Uterus (tissue), 4 donors: ENCODE measurements at places on chromosomes 4 and X. TPM values are rescaled to one million over a fixed set of nuclear protein-coding genes. Genes with fewer than 3 reads are reported as not detected.

The NPY5R gene
- total RNA-seq = 0.40 TPM

The FGG gene
- total RNA-seq = not detected

GRCh38 chrX:129593137-129593536 lies 53.1 kb downstream of the OCRL start:
- no peak for DNase-seq

DNA sequence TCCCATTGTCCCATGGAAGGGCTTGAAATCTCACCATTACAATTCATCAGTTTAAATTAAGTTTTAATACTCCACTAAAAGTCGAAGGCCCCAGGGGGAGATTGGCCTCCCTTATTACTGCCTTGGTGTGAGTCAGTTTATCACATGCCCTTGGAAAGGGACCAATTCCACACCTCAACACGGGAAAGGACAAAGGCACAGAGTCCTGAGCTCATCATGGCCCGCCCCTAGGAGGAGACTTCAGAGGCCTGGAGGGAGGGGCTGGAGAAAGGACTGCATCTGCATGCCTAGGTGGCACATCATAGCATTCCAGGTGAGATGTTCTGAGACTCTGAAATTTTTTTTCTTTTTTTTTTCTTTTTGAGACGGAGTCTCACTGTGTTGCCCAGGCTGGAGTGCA lies 2.8 kb upstream of the SEL1L3 start:
- DNase-seq = no peak

DNA sequence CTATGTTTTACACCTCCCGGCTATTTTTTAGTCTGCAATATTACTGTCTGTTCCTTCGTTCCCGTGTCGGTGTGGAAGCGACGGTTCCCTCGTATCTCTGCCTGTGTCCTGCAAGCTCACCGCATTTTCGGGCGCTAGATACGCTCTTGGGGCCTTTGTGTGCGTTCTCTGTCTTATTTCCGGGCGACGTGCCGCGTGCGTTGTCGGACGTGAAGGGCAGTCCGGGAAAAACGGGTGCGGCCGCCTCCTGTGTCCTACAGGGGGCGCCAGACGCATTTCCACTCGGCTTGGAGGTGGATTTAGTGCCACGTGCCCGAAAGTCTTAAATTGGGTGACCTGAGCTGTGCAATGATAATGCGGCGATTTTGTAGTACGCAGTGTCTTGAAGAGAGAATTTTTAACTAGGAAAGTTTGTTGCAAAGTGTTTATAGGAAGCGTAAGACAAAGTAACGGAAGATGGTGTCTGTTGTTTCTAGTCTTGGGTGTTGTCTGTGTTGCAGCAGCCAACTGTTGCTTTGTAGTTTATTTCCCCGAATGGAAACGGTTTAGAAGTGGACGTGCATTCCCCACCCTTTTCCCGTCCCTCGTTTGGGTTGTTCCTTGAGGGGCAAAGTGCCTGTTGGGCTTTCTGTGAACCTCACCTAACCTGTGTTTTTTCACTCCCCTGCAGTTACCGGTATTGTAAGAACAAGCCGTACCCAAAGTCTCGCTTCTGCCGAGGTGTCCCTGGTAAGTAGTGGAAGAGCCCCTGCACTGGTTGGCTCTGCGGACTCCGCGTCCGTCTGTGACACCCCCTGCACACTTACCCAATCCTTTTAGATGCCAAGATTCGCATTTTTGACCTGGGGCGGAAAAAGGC lies 720 bp downstream of the RPL10 start:
- DNase-seq = peak; percentile 86

- peak; percentile 26 for DNase-seq
Measured at GRCh38 chrX:40471965-40472648, 108.7 kb upstream of the ATP6AP2 start.

GRCh38 chr4:75101906-75102786 lies 169.2 kb downstream of the PARM1 start:
- no peak for DNase-seq

The TENM3 gene
- total RNA-seq = 34.0 TPM

DNA sequence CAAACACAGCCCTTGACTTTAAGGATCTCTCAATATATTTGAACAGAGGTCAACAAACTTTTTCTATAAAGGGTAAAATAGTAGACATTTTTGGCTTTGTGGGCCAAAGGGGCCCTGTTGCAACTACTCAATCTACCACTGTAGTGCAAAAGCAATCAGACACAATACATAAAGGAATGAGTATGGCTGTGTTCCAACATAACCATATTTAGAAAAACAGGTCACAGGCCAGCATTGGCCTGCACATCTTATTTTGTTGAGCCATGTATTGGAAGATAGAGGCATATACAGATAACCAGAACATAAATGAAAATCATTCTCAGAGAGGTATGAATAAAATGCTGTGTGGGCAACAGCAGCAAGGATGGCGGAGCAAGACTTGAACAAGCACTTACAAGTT lies 49.8 kb downstream of the MID1 start:
- no peak for DNase-seq

- no peak for DNase-seq
Measured at GRCh38 chr4:53309321-53310040, 56.4 kb downstream of the SCFD2 start.

- no peak for DNase-seq
Measured at GRCh38 chrX:86806786-86807185, 658.5 kb downstream of the DACH2 start.

The GABRA4 gene
- total RNA-seq = not detected

The EVC gene
- 48.3 TPM for total RNA-seq

DNA sequence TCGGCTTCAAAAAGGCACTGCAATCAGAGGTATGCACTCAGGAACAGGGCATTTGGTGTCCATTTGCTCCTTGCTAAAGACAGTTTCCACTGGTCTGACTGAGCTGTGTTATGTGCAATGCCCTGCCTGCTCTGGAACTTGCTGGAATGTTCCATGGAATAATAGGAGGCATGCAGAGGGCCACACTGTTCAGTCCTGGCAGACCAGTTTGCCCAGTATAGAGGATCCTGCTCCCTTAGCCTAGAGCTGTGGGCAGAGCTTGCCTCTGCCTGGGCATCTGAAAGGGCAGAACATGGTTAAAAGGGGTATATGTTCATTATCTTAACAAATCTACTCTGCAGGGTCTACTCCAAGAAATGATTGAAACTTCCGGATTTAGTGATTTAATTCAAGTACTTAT lies 27.8 kb upstream of the CD99L2 start:
- no peak for DNase-seq

DNA sequence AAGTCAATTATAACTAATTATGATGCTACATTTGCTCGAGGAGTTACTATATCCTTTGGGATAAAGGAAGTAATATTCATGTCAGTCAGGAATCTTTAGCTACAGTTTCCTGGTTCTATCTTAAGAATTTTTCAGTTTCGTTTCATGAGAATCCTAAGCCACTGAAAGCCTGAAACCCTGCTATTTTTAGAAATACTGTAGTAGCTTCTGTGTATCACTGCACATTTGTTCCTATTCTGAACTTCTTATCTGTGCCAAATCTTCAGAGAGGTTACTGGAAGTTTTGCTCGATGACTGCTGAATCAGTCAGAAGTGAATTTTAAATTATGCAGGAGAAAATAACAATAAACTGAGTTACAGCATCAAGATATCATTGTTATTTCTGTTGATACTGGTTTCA lies 249.2 kb downstream of the TENM3 start:
- no peak for DNase-seq

The SH3RF1 gene
- 14.6 TPM for total RNA-seq

GRCh38 chrX:119093991-119094735 lies 21.4 kb downstream of the CT47C1 start:
- no peak for DNase-seq

The PRRG1 gene
- total RNA-seq = 5.6 TPM

DNA sequence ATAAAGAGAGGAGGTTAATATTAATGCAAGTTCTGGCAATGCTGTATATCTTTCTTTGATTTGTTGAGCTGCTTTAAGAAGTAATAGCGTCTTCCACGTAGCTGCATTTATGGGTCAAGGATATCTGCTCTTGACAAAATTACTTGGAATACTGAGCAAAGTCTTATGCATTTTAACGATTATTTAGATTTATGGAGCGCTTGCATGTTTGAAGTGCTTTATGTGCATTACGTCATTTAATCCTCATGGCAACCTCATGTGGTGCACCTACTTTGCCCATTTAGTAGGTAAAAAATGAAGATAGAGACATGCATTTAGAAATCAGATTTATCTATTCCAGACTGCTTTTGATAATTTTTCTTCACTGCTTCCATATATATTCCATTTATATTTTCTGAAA lies 46.0 kb downstream of the DTHD1 start:
- DNase-seq = no peak

GRCh38 chrX:155070663-155070974 lies 317 bp downstream of the CMC4 start:
- DNase-seq = no peak

GRCh38 chr4:145697332-145697731 lies 17.4 kb downstream of the C4orf51 start:
- no peak for DNase-seq

GRCh38 chr4:149881744-149882143 lies 66.1 kb upstream of the IQCM start:
- DNase-seq = no peak

- peak; percentile 83 for DNase-seq
Measured at GRCh38 chr4:3106339-3107186, 32.1 kb downstream of the HTT start.

The SORBS2 gene
- 21.5 TPM for total RNA-seq

DNA sequence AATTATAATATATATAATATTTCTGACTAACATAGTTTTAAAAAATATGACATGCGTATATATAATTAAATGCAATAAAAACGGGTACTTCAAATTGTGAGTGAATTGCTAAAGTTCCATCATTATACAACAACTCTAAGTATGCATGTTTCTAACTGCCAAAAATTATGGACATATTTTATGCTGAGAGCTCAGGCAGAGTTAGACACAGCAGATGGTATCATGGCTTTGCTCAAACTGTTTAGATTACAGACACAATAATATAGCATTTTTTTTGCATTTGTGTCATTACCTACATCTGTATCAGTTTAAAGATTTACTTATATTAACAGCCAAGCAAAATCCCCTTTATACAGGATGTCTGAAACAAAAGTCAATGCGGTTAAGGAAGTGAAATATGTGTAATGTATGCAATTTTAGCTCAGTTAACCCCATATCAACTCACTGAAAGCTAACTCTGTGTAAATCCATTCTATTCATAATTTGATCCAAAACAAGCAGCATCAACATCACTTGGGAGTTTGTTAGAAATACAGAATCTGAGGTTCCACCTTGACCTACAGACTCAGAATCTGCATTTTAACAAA lies 119.1 kb upstream of the CNKSR2 start:
- no peak for DNase-seq

DNA sequence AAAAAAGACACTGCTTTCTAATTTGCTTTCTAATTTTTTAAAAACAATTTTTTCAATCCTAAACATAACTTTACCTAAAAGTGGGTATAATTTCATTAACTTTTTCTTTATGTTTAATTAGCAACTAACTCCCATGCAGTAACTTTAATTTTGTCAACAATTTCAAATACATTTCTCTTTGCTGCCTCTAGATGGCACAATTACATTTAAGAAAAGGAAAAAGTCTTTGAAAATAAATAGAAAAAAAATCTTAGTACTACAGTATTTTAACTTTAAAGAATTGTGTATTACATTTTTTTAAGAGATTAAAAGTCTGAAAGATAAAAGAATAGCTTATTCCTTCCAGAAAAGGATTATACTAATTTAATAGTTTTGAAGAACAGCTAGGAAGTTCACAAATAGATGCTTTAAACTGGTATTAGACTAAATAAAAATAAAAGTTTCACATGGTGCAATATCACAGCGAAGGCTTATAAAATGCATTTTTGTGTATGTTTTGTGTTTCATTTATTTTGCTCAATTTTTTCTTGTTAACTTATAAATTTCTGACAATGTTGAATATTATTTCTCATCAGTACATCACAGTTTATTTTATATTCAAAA lies 105.1 kb downstream of the ADGRA3 start:
- DNase-seq = no peak

DNA sequence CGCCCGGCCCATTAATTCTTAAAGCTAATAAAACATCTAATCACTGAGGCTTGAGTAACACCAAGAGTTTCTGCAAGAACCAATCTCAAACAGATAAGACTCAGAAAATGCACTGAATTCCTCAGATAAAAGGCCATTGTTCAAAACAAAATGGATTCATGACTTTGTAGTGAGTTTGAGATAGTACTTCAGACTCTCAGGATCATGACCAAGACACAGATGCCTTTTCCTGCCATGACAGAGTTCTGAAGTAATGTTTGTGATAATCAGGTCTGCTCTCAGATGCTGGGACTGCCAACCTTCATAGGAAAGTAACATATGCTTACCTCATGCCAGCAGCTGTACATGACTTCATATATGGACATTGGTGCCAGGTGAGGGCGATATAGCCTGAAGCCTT lies 54.6 kb downstream of the NIPAL1 start:
- no peak for DNase-seq

DNA sequence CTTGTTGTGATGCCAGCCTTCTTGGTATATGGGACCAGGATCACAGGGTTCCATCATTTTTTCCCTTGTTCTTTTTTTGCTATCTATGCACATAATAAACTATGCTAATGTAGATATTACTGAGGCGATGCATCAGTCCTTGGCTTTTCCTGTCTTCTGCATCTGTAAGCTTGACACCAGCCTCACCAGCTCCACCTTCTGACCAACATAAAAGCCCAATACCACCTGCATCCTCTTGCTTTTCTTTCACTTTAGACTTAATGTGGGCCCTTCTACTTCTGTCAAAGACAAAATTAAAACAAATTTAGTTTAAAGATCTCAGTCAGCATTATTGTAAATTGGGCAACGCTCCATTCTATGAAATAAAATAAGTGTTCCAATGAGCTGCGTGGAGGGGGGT lies 1718.8 kb upstream of the PCDH10 start:
- DNase-seq = no peak

GRCh38 chrX:25597551-25597950 lies 540.6 kb upstream of the MAGEB18 start:
- no peak for DNase-seq

The GLRB gene
- 2.9 TPM for total RNA-seq

DNA sequence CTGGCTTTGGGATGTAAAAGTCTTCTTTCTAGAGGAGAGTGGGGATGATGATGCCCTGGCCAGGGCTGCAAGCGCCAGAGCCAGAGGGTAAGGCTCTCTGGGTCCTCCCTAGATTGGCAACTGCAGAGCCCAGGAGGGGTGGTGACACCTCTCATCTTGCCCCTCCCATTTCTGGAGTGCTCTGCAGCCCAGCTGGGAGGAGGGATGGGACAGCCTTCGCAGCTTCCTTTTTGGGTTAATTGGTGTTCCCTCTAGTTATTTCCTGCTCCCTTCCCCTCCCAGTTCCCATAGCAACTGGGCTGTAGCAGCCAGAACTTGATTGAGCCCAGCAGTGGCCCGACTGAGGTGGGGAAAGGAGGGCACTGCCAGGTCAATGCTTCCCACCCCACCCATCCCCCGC lies 19.2 kb downstream of the NALF2 start:
- DNase-seq = no peak

DNA sequence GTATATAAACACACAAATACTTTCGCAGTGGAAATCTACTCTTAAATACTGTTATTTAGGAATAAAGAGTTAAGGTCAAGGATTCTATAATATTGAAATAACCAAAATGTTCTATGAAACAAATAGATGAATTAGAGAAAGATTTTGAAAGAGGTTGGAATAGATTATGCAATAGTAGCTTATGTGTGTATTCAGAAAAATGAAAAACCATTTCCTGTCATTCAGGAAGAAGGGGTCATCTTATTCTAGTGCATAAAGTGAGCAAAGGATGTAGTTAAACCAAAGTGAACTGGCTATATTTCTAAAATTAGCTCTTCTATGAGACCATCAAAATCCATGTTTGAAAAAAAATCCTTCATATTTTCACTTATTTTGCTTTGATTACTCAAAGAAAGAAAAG lies 30.0 kb upstream of the MYOZ2 start:
- no peak for DNase-seq
